Osteoblast (primary cell): ENCODE measurements at places on chromosomes 3 and 15. TPM values are rescaled to one million over a fixed set of nuclear protein-coding genes. Genes with fewer than 3 reads are reported as not detected.

GRCh38 chr15:77024273-77025082 lies 29.6 kb downstream of the PSTPIP1 start:
- peak; percentile 99 for DNase-seq

- no peak for DNase-seq
These were observed 25.5 kb upstream of the FLNB start for GRCh38 chr3:57982561-57983243.

GRCh38 chr3:34202975-34203374 lies 404.5 kb downstream of the PDCD6IP start:
- DNase-seq = peak; percentile 4

DNA sequence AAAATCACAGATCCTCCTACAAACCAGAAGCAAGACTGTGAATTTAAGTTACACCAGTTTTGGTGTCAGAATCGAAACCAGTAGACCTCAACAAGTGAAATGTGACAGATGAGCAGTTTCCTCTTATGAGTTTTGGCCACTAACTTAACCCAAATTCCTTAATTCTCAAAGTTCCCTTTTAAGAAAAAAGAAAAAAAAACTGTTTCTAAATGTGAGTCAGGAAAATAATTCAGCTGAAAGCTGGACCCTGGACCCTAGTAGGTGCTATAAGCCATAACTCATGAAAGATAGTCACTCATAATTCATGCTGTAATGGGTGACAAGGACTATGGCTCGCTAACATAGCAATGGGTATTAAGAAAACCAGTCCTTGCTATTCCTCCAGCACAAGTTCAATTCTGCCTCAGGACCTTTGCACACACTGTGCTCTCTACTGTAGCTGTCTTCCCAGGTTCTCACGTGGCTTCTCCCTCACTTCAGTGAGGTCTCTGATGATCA lies 9.0 kb upstream of the THRB start:
- DNase-seq = no peak

The CRTC3 gene
- total RNA-seq = 25.0 and 29.2 TPM in 2 replicates

GRCh38 chr3:6860149-6860953 lies 564 bp upstream of the GRM7 start:
- peak; percentile 66 for DNase-seq

DNA sequence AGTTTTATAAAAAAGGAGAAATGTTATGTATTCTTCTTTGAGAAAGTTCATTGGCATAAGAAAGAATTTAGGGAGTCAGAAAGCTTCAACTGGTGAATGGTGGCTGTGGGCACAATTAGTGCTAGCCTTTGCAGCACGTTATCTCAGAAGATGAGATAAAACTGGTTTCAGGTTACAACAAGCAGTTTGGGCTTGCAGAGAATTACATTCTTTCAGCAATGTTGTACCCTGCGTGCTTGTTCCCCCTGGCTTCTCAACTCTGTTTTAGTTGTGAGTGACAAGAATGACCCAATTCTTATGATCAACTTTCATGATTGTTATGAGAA lies 31.6 kb upstream of the ACP3 start:
- DNase-seq = no peak

- DNase-seq = peak; percentile 58
These were observed 9.9 kb upstream of the CEMIP start for GRCh38 chr15:80769153-80769828.

DNA sequence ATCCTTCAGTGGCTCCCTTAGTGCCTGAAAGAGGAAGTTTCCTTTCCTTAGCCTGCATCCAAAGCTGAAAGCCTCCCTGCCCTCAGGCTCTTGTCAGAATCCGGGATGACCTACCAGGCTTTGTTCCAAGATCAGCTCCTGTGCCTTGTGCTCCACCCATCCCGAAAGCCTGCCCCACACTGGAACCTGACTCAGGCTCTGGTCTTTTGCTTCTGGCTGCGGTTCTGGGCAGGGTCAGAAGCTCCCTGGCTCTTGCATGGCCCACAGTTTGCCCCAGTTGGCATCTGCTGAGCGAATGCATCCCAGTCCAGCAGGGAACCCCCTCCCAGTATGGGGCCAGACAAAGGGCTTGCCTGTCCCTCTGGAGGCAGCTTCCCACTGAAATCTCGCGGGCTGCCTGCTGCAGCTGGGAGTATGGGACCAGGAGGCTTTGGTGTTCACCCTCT lies 25.9 kb upstream of the KIF23 start:
- DNase-seq = peak; percentile 77

The IL16 gene
- 6.5 and 7.1 TPM in 2 replicates for total RNA-seq

GRCh38 chr15:88126695-88127431 lies 129.7 kb downstream of the NTRK3 start:
- DNase-seq = no peak

DNA sequence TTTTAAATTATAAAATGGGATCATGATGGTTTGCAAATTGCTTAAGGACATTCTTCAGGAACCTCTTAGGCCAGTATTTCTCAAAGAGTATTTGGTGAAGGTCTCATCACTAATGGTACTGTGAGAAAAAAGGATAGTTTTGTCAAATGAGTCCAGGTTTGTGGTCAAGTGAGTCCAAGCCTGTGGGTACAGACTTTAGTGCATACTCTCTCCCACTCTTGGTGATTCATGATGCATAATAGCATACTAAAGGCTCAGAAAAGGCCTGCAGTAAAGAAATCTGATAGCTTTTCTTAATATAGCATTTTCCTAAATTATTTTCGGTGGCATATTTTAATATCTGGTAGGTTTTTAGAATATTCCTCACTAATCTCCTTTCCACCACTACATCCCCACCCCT lies 20.0 kb downstream of the BOC start:
- DNase-seq = no peak

DNA sequence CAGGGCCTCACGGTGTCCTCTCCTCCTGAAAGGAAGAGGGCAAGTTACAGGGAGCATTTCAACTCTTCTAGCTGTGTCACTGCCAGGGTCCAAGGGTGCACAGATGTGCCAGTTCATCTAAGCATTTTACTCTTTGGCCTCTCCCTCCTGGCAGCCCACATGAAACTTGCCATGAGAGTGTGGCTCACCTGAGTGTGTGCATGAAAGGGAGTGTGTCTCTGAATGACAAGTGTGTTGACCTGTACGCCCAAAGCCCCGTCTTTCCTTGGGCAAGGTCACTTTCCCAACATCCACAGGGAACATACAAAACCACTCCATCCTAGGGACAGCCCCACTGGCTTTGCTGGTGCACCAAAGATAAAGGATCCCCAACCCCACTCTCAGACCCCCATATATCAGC lies 280.0 kb downstream of the NTRK3 start:
- no peak for DNase-seq

DNA sequence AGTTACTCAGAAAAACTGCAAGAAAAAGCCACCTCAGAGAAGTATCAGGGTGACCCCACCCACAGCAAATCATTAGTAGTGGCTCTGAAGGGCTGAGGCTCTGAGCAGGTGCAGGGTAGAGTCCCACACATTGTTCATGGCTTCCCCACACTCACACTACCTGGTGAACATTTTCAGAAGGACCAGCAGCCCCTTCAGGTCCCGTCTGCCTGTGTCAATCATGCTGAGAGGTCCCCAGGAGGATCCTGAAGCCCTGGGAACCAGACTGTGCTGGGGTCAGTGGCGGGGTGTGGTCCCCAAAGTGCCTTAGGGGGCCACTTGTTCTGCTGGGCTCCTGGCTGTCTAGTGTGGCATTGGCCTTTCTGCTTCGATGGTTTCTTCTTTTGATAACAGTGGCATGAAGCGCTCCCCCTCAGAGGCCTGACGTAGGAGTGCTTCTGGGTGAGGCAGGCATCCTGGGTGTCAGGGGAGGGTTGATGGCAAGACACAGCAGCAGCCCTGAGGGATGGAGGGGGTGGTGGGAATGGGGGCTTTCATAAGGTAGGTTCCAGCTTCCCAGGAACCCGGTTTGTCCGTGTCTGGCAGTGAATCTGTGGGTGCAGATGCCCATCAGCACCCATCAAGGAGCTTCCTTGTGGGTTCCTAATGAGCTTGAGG lies 19.0 kb upstream of the FANCD2 start:
- DNase-seq = peak; percentile 29

- no peak for DNase-seq
These were observed 171.6 kb upstream of the TSC22D2 start for GRCh38 chr3:150236316-150237082.

GRCh38 chr3:98038876-98039275 lies 3.8 kb upstream of the GABRR3 start:
- DNase-seq = no peak

The LMOD3 gene
- total RNA-seq = not detected in 2 replicates

The VILL gene
- total RNA-seq = 6.8 and 7.6 TPM in 2 replicates

The BNIP2 gene
- 129 and 161 TPM in 2 replicates for total RNA-seq

The SPATA12 gene
- not detected in 2 replicates for total RNA-seq

DNA sequence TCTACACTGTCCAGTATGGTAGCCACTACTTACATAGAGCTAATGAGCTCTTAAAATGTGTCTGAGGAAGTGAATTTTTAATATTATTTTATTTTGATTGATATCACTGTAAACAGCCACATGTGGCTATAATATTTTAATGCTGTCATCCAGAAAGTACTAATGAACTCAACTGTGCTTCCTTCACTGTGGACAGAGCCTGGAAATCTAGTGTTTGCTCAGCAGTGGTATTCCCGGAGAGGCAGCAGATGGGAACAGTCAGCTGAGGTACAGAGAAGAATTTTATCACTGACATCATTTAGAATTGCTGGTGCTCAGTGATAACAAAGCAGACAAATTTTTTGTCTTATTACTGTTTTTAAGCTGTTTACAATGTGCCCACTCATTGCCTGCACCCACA lies 68.7 kb upstream of the ACP3 start:
- no peak for DNase-seq

- DNase-seq = no peak
These were observed 4.2 kb upstream of the APBA2 start for GRCh38 chr15:28881600-28881999.

The SEMA3G gene
- total RNA-seq = under 0.01 TPM in 1 of 2 replicates, not detected in the other

- no peak for DNase-seq
These were observed 3.6 kb downstream of the CRTAP start for GRCh38 chr3:33117461-33117860.

GRCh38 chr3:141454906-141455602 lies 31.8 kb upstream of the RASA2 start:
- peak; percentile 83 for DNase-seq

GRCh38 chr15:90956274-90957030 lies 1.8 kb downstream of the RCCD1 start:
- peak; percentile 100 for DNase-seq

DNA sequence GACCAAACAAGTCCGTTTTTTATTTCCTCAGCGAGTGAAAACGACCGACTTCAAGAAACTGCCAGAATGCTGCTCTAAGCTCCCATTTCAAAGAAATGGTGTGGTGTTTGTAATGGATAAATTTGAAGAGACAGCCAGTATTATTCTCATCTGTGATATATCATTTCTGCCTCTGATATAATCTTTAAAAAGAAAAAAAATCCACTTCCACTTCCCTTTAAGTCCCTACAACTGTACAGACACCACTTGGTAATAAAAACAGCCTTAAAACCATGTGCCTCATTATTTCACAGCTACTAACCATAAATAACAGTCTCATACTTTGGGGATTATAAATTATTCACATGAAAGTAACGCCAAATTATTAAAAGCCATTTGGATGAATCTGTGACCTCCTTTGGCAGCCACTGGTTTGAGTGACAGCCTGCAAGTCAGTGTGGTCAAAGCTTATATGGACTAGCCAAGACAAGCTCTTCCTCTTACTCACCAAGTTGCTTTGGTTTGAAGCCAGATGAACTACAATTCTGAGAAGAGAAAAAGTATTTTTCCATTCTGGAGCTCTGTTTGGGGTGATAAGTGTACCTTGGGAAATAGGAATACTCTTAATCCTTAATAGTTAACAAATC lies 168.0 kb downstream of the SHOX2 start:
- no peak for DNase-seq
